ENCODE measurements at places on chromosomes 4 and X.

GRCh38 chr4:122764821-122765215 lies 32.3 kb downstream of the BBS12 start:
- peak; percentile 86 for DNase-seq

DNA sequence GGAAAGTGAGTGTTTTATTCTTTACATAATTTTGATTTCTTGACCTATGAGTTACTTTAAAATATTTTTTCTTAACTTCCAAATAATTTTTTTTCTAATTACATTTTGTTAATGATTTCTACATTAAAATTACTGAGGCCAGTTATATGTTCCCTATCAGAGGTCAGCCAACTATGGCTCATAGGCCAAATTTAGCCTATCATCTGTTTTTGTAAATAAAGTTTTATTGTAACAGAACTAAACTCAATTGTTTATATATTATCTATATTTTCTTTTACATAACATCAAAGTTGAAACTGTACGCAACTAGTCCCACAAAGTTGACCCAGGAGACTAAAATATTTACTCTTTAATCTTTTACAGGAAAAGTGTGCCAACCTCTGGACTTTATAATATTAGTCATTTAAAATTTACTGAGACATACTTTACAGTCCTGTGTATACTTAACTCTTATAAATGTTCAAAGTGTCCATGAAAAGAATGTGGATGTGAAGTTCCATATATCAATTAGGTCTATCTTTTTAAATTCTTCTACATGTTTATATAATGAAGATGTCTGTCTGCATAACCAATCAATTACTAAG lies 26.2 kb downstream of the ASB5 start:
- no peak for DNase-seq

DNA sequence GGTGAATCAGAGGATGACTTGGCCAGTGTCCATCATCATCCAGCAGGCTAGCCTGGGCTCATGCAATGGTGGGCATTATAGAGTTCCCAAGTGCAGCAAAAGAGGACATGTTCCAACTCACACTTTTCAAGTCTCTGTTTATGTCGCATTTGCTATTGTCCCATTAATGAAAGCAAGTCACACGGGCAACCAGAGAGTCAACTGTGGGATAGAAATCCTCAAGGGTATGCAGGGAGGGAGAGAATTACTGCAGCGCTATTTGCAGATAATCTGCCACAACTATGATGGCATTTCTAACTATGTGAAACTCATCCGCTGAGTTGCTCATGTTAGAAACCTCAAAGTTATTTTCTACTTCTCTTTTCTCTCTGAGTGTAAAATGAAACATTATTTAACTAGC lies 78.5 kb upstream of the TAB3 start:
- DNase-seq: no peak

GRCh38 chr4:10179957-10180602 lies 63.5 kb upstream of the WDR1 start:
- DNase-seq: peak; percentile 65

DNA sequence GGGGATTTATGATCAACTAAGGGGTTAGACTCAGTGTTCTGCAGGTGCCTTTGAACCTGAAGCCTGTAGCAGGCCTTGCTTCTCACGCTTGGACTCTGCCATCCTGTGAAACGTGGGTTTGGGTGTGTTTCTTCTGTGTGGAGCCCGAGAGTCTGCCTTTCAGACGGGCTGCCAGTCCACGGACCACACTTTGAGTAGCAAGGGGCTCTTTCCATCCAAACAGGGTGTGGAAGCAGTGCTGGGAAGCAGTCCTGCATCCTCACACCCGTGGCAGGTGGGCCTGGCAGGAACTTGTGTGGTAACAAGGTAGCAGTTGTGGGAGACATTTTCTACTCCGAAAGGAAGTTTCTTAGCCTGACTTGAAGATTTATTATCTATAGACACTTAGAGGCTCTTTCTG lies 22.7 kb downstream of the RGS12 start:
- DNase-seq: no peak

Measured in AG09309 (cell line).